ENCODE measurements at places on chromosomes 11 and 22.

DNA sequence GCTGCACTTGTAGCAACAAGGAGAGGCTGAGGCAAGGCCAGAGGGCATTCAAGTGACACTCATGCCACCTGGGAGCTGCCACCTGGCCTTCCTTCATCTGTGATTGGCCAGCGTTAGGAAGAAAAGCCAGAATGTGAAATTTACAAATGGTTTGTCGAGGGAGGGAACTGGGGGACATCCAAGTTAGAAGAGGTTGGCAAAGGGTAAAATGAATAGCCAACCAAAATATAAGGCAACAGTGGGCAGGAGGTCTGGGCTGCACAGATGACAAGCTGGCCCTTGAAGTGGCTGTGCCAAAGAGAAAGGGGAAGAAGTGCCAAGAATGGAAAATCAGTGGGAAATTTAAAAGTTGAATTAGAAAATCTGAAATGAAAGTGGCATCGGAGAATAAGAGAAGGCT lies 221.4 kb downstream of the C11orf91 start:
- no peak for DNase-seq

DNA sequence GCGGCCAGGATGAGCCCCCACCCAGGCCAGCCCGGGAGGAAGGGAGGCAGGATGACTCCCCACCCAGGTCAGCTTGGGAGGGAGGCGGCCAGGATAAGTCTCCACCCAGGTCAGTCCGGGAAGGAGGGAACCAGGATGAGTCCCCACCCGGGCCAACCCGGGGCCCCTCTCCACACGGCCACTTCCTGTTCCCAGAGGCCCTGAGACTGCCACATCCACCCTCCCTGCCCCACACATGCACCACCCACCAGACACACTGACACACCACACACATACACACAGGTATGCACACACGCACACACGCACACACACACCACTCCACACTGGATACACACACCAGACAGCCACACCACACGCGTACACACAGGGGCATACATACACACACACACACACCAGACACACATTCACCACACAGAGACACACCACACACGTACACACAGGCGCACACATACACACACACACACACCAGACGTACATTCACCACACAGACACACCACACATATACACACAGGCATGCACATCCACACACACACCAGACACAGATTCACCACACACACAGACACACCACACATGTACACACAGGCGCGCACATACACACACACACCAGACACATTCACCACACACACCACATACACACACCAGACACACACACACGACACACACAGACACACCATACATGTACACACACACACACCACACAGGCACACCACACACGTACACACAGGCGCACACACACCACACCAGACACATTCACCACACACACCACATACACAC lies 84.9 kb upstream of the PRR5 start:
- no peak for DNase-seq

GRCh38 chr11:121225382-121225781 lies 67.2 kb upstream of the SC5D start:
- no peak for DNase-seq

- DNase-seq = no peak
Measured at GRCh38 chr22:38432264-38432663, 22.7 kb downstream of the KCNJ4 start.

DNA sequence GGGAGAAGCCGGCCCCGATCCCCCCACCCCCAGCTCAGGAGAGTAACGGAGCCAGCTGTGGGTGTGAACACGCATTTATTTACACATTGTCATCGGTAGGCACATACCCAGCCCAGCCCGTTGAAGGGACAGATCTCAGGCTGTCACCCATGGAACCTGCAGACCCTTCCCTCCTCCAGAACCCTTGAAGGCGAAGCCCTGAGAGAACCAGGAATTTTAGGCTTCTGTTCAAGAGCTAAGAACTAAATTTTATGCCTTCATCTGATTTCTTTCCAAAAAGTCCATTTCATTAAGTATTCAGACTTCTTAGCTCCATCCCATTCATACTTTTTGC lies 379 bp upstream of the BRMS1 start:
- no peak for DNase-seq

DNA sequence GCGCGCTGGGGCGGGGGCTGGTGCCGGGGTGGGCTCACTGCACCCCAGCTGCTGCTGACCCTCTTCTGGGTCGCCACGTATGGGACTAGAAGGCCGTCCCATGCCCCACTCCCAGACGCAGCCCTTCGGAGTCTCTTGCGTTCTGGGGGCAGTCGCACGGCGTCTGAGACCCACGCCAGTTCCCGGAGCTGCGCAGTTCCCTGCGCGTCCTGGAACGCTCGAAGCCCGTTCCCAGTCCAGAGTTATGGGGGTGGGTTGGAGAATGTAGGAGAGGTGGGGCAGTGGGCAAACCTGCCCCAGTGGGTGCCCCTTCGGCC lies 375 bp downstream of the LAYN start:
- no peak for DNase-seq

DNA sequence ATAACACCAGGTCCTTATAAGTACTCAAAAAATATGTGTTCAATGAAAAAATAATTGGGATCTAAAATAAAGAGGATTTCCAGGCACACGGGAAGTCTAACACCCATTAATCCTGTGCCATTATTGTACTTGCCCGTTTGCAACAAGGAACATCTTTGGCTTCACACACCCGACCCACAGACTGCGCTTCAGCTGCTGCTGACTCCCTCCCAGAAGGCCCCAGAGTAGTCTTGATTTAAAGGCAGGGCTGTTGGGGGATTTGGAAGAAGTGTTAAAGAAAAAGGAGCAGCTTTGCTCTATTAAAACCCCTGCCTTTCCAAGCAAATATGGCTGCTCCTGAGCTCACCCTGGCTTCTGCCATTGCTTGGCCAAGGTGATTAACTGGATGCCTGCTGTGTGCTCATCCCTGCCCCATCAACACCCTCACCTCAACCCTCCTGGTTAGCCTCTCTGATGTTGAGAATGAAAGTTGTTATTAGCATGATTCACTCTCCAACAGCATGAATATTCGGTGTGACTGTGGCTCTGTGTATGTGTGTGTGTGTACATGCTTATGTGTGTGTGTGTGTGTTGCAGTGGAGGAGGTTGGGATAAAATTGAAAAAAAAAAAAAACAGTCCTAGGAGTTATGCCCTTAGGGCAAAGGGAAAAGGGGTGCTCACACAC lies 76.1 kb downstream of the KIRREL3 start:
- DNase-seq = no peak

DNA sequence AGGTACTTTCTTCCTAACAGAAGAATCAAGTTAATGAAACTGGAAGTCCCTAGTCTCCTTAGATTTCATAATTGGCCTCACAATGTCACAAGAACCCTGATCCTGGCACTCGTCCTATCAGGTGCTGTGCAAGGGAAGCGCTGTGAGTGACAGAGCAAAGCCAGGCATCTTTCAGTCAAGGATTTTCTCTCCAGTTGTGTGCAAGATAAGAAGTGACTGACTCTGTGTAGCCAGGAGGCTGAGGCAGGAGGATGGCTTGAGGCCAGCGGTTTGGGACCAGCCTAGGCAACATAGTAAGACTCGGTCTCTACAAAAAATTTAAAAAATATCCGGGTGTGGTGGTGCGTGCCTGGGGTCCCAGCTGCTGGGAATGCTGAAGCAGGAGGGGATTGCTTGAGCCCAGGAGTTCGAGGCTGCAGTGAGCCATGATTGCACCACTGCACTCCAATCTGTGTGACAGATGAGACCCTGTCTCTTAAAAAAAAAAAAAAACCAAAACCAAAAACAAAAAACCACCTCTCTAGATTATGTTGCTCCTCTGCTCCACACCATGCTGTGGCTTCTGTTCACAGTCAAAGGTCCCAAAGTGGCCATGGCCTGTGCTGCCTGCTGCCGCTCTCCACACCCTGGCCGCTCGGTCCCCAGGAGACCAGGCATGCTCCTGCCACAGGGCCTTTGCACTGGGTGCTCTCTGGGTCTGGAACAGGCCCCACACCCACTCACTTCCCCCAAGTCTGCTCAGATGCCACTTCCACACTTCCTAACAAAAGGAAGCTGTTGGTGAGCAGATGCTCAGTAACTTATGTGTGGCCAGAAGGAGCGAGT lies 54.2 kb upstream of the CLDN5 start:
- no peak for DNase-seq

DNA sequence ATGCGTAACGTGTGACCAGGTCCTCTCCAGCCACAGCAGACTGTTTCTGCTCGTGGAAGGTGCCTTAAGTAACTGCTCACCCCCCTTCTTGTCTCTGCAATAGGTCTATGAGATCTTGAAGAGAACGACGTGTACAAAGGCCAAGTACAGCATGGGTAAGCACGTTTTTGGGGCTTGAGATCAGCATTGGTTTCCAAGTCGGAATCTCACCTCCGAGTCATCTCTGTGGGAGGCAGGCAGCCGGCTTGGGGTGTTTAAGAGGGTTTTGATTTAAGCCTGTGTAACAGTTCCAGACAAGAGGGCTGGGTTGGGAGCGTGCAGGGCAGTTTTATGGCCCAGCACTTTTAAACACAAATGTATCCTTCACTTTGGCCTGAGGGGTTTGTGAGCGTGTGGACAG lies 30.1 kb downstream of the ANO1 start:
- DNase-seq = no peak

DNA sequence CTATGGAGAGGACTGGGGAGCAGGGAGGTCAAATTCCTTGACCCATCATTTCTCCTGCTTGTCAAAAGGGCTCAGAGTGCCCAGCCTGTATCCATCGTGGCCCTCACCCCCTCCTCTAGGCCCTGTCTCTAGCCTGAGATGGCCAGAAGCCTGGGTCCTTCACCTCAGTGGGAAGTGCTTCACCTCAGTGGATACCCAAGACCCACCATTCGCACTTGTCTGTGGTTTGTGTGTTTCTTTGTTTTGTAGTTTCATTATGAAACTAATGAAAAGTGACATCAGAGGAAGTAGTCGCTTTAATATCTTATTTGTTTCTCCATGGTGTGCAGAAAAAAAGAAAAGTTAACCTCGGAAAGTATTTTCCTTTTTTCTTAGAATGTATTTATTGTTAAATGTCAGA lies 194.0 kb upstream of the CADM1 start:
- no peak for DNase-seq

- no peak for DNase-seq
Measured at GRCh38 chr11:95739108-95739938, 50.3 kb downstream of the FAM76B start.

DNA sequence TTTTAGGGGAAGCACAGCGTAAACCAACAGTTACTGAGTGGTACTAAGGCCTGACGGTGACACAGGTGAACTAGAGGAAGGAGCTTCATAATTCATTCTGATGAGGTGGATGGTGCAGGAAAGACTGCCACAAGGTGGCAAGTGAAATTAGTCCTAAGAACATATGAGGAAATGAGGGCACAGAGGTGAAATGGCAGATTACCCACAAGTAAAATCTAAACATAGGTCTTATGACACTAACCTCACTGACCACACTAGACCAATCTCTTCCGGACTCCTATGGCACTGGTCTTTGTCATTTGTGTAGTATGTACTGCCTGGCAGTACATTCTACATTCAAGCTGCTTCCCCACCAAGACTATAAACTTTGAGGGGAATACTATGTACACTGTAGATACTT lies 20.2 kb downstream of the GAB2 start:
- no peak for DNase-seq

GRCh38 chr11:22668005-22668796 lies 1.8 kb downstream of the GAS2 start:
- DNase-seq = no peak

GRCh38 chr11:27293515-27294417 lies 69.2 kb downstream of the CCDC34 start:
- DNase-seq = no peak

DNA sequence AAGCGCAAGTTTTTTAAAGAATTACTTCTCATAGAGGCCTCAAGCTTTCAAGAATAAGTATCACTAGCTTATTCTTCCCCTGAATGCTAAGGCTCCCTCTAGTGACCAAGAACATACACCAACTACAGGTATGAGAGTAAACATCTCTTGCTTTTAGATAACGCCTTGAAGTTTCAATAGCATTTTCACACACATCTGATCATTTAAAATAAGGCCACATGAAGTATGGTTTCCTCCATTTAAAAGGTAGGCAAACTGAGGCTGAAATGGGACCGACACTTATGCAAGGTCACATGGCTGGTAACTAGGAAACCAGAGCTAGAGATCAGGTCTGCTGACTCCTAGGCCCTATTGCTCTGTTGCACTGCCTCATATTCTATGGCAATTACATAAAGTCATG lies 66.5 kb downstream of the CCDC34 start:
- no peak for DNase-seq

DNA sequence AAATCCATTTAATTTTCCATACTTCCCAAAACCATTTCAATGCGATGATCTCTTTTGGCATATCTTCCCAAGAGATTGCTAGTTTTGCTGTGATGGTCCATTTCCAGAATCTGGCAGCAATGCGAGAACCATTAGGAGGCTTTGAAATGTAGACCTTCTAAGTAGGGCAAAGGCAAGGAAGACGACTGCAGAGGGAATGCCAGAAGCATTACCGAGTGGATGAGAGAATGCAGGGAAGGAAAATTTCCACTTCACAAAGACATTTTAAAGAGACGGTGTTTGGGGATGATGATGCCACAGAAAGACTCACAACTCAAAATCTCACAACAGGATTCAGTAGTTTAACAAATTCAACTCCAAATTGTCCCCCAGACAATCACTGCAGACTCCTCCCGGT lies 471 bp upstream of the CEP126 start:
- DNase-seq = no peak

DNA sequence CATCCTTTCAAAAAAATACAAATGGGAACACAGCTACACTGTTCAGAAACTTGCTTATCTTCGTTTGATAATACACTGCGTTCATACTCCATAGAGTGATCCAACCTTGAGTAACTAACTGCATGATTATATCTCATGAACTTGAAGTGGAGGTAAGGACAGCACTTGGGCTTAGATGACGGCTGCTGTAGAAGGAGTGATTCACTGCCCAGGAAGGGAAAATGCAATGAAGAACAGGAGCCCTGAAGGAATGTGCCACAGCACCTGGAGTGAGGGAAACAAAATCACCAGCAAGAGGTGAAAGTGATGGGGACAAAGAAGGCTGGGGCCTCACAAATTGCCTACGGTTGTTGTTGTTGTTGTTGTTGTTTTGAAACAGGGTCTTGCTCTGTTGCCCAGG lies 44.1 kb upstream of the SC5D start:
- DNase-seq = no peak

GRCh38 chr22:39446239-39446721 lies 10.5 kb upstream of the MGAT3 start:
- no peak for DNase-seq

GRCh38 chr11:5809122-5809519 lies 397 bp downstream of the OR52N2 start:
- DNase-seq = no peak

- DNase-seq = no peak
Measured at GRCh38 chr11:35077709-35078469, 61.1 kb upstream of the CD44 start.
